ENCODE measurements at places on chromosomes 2 and 18.

DNA sequence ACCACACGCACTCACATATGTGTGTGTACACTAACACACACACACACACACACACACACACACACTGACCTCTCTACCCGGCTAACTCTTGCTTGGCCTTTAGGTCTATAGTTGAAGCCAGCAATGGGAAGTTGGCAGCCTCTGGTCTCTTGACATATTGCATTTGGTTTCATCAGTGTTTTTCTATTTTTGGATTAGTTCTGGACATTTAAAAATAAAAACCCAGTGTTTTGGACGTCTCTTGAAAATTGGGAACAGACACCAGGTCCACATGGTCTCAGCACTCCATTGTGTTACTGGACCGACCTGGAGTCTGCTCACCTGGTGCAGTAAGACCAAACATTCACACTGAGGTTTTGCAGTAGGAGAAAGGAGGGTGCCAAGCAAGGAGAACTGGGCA lies 50.4 kb upstream of the AFF3 start:
- DNase-seq = no peak

DNA sequence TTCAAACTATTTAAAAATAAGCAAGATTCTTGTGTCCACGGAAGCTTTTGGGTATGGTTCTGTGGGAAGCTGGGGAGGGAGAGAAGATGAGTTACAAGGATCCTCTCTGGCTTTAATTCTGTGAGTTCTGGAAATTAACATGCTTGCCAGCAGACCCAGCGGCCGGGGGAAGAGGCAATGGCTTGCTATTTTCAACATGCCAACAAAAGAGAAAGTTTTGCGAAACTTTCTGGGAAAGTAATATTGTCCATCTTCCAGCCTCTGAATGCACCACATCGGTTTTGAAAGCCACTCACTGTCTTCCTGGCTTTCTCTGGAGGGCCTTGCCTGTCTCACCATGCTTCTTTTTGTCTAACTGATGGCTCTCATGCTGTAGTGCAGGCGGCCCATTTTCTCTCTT lies 85.7 kb downstream of the EN1 start:
- DNase-seq = no peak

DNA sequence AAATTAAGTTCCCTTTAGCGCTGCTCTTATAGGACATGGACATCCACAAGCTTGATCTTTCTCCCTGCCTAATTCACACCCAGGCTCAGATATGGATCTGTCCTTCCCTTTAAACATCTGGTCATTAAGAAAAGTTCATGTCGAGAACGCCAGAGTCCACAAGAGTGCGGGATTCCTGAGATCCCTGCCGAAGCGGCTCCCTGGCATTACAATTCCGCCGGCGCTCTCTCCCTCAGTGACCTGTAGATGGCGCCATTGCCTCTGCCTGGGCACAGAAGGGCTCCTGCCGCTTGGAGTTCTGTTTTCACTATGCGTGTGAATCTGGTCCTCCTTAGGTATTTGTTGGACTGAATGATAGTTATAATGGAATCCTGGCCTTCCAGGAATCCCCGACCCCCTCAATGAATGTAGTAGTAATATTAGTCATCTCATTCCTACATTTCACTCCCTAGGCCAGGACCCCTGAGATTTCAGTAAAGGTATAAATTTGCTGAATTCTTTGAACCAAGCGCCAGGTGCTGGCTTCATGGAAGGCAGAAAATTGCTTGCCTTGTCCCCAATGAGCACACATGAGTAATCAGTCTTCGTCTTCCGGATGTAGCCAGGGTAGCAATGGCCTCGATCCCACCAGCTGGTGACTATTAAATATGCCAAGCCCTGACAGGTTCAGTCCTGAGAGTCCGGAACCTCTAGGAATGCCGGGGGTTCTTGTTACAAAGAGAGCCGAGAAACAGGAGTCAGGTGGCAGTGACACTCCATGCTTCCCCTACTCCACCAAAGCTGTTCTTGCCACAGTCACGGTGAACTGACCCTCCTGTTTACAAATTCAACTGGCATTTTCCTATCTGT lies 26.4 kb upstream of the CD207 start:
- DNase-seq = peak; percentile 63

- no peak for DNase-seq
These were observed 117.9 kb downstream of the CSRNP3 start for GRCh38 chr2:165587335-165587938.

- DNase-seq = no peak
These were observed 73.4 kb downstream of the TPO start for GRCh38 chr2:1486670-1487069.

DNA sequence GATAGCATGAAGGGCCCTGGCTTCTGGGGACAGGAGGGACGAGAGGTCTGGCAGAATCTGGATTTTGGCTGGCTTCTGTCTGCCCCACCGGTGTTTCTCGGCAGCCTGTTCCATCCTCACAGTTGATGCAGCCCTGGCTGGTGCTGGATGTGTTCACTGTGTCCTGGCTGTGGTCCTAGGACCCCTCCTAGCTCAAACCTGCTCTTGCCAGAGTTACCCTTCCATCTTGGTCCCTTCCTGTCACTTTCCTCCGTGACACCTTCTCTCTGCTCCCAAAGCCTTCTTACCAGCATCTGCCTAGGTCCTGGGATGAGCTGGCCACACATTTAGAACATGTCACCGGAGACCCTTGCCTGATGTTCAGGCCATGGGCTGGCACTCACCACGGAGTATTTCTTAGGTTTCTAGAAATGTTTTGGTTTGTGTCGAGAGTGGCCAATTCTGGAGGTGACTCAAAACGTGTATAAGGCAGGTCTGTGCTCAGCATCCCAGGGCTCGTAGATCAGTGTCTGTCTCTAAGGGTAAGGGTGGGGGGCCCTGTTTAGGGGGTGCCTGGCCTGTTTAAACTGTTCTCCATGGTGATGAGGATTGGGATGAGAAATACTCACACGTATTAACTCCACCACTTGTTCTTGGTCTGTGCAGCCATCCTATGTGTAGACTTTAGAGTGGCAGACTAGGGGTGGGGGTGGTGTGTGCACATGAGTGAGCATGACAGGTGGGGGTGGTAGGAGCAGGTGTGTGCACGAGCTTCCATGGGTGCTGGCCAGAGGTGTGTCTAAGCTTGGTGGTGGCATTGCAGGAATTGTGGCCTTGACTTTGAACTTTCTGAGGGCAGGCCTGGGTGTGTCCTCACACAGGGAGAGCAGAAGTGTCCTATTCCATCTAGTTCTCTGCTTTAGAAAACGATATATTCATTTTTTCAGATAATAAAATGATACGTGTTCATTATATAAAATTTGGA lies 162.7 kb downstream of the DYSF start:
- no peak for DNase-seq

DNA sequence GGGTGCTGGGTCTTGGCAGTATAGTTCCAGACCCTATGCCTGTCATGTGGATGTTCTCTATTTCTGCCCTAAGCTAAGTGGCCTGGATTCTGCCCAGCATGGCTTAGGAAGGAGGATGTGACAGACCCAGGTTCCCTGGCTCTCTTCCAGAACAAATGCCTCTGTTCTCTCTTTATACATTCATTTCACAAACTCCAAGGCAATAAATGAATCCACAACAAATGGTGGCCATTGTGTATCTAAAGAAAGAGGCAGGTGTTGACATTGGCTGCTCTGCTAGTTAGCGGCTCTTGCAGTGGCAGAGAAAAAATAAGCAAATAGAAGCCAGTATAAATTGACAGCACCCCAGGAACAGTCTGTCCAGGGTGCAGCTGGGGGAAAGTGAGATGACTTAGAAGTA lies 298.6 kb downstream of the SUCLG1 start:
- DNase-seq = no peak

DNA sequence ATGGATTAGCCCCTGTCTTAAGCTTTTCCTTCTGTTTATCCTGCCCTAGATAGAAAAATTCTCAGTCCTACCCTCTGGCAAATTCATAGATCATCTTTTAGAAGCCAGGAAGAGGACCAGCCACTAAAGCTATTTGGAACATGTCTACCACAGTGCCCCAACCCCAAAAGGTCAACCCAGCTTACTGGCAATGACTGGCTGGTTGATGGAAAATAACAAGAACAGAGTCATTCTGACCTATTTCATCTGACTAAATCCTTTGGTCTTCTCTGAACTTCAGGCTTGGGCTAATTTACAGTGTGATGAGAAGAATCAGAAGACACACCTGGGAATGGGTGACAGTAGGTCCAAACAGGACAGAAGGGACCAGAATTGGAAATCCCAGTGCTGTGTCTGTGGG lies 227.3 kb upstream of the CCDC68 start:
- no peak for DNase-seq

- DNase-seq = no peak
These were observed 160.6 kb downstream of the DTNA start for GRCh38 chr18:34870555-34871310.

GRCh38 chr18:8945514-8945913 lies 157.0 kb upstream of the NDUFV2 start:
- no peak for DNase-seq

GRCh38 chr2:165895974-165896373 lies 57.6 kb downstream of the TTC21B start:
- DNase-seq = no peak

DNA sequence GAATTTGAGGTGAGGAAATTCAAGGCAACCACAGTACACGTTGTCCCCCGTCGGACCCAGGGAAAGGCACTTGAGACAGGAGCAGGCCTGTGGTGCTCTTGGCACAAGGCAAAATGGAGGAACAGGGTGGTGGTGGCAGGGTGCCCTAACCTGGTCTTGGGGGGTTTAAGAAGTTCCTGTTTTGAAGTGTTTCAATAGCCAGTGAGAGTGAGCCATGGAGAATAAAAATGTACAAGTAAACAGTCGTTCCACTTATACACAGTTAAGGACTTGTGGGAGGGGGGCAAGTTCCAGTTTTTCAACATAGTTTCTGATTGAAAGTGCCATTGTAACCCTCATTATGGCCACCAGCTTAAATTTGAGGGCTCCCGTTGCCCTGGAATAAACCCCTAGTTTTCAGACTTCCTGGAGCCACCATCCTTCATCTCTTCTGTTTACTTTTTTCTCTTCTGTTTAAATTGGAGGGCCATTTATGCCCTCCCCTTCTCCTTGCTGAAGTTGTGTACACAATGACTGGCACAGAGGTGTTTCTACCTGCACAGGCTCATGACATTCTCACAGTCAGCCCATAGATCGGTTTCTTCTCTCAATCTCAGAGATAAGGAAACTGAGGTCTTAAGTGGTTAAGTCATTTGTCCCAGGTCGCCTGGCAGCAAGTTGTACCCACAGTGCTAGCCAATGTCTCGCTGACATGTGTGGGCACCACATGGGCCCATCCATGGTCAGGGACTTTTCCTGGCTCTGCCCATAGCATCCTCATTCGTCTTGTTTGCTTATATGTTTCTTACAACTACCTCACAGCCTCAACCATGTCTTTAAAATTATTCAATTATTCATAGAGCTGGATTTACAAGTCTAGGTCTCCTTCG lies 66.0 kb upstream of the ST3GAL5 start:
- no peak for DNase-seq

DNA sequence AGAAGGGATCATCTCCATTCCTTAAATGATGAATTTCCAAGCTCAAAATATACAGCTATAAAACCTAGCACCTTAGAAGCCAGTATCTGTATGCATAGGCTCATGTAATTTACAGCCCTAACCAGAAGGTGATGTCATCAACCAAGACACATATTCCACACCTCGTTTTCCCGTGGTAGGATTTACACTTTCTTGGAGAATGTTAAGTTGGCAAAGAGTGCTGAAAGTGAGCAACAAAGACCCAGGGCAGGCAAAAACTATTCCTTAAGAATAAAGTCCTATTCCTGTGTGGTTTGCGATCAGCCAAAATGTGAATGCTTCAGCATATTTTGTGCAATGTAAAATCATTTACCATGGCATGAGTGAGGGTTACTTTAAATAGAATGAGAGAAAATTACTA lies 247.1 kb downstream of the OSR1 start:
- no peak for DNase-seq
